HAP-1 (cell line): ENCODE measurements at places on chromosomes 5 and 9.

- no peak for DNase-seq
Observed at GRCh38 chr5:127296321-127296720, 5.7 kb downstream of the MEGF10 start.

DNA sequence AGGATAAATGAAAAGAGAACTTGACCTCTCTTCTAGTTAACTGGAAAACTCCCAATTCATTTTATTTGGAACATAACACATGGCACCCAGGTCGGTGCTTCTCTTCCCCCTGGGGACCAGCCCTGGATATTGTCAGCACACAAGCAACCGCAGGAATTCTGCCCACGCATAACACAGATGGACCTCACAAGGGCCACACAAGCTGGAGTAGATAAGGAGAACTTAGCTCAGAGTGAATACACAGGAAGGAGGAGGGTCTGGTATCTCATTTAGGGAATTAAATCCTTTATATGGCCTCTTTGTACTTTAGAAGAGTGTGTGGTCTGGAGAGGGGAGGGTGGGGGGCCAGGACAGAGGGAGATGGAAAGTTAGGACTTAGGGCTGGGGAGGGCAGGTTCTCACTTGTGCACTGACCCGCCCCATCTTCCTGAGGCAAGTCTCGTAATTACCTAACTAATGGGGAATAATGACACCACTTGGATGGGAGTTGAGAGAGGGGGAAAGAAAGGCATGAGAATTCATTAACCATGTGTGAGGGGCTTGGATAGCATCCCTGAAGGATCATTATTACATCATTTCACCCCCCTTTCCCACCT, 341.2 kb upstream of the WWC1 start:
- no peak for DNase-seq

- DNase-seq = no peak
Observed at GRCh38 chr5:59040804-59041201, 457.9 kb downstream of the RAB3C start.

DNA sequence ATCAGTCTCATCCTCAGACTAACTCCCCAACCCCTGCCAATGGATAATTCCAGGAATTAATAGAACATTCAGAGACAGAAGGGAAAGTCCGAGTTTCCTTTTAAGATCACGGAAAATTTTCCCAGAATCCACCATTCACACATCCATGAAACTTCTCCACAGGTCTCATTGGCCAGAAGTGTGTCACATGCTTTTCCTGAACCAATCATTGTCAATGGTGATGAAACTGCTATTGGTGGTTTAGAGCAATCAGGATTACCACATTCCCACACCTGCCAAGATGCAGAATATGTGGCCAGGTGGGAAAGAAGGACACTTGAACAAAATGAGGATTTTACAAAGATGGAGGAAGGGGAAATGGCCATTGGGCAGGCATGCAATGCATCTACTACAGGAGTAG, 29.3 kb upstream of the SNX2 start:
- DNase-seq = no peak

DNA sequence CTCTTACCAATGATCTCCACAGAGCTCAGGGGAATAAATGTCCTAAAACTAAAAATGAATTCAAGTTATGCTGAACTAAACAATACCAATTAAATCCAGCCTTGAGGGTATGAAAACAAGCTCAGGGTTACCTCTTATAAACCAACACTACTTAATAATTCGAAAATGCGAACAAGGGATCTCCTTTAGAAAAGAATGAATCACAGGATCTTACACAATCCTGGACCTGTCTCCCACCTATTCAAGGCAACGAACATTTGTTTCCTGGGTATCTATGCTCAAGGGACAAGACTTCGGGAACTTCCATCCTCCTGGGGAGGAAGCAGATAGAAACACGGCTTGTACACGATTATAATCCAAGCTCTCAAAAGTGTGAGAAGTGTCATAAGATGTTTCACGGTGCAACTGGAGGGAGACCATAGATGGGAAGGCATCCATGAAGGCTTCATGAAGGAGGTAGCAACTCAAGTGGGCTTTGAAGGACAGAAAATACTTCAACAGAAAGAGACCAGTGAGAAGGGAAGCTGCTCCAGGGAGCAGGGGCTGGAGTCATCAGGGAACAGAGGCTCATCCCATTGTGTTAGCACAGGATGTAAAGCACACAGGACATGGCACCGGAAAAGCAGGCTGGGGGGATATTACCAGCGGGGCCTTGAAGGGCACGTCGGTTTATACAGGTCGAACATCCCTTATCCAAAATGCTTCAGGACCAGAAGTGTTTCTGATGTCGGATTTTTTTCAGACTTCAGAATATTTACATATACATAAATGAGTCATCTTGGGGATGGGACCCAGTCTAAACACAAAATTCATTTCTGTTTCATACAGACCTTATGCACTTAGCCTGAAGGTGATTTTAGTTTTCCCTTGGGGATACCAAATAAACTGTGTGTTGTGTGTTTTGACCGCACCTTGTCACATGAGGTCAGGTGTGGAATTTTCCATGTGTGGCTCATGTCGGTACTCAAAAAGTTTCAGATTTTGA, 87.4 kb downstream of the TLE1 start:
- no peak for DNase-seq

- DNase-seq = peak; percentile 33
Observed at GRCh38 chr9:137127301-137128157, 11.4 kb upstream of the GRIN1 start.

GRCh38 chr9:109887079-109887478, 107.1 kb downstream of the PALM2AKAP2 start:
- DNase-seq = no peak

GRCh38 chr5:157328277-157328912, 62.5 kb downstream of the CYFIP2 start:
- DNase-seq = peak; percentile 72

DNA sequence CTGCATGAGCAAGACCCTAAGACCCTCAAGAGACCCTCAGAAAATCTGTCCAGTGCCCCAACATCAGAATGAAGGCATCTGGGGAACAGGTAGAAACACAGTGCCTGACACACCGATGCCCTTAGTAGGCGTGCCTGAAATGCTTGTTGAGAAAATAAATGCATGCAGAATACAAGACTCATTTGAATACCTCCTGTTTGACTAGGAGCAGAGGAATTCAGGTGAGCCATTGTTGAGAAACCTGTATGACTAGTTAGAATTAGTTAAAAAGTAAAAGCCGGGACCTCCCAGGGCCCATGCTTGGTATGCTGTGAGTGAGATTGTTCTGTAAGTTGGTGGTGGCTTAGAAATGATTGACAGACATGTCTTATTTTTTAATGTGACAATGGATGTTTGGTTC, 55.0 kb downstream of the WWC1 start:
- no peak for DNase-seq

DNA sequence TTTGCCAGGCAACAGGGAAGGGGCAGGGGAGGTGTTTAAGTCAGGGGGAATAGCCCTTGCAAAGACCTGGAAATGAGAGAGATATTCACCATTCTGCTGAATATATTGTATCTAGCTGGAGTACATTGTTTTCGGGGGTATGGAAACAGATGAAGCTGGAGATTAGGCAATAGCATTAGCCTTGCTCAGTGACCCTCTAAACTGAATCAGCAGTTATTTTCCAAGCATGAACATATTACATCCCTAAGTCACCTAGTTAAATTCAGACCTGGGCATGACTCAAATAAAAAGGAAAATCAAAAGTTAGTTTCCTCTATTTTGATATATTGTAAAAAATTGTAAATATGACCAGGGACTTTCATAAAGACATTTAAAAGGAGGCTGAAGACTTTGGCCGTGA, 544.6 kb upstream of the TRPC7 start:
- DNase-seq = no peak

DNA sequence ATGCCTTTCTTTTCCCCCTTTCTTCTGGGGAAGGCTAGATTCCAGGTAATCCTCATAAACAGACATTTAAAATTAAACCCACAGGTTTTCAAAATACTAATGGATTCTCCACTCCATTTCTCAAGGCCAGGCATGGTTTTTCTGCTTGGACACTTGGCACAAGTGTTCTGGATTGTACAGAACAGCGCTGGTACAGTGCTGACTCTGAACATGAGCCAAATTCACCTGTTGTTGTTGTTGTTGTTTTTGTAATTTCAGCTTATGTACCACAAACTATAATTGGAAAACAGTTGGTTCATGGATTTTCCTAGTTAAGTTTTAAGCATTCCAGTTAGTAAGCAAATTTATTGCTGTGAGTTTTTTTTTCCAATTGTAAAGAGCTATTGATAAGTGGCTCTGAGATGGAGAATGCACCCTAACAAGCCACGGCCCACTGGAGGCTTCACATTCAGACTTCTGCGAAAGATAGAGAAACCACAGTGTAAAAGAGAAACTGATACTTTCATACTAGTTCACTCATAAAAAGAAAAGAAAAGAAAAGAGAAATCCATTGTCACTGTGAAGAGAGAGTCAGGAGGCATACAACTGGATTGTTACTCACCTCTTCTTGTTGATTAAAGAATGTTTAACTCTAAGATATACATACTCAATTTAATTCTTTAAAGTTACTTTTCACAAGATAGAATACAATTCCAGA, 16.2 kb upstream of the ITGA1 start:
- DNase-seq = no peak

DNA sequence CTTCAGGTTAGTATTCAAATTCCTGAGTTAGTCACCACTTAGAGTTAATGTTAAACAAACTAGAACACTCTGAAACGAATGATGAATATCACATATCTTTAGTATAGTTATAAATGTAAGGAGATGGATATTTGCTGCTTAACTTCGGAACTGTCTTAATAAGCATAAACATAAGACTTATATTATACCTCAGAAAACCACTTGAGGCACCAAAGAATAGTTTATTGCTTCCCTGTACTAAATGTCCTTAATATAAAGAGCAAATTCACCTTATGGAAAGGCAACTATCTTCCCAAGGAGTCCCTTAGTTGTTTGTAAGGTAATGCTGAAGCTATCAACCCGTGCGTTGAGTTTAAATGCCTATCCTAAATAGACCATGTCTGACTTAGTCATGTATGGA, 300.0 kb upstream of the ADAMTSL1 start:
- no peak for DNase-seq

DNA sequence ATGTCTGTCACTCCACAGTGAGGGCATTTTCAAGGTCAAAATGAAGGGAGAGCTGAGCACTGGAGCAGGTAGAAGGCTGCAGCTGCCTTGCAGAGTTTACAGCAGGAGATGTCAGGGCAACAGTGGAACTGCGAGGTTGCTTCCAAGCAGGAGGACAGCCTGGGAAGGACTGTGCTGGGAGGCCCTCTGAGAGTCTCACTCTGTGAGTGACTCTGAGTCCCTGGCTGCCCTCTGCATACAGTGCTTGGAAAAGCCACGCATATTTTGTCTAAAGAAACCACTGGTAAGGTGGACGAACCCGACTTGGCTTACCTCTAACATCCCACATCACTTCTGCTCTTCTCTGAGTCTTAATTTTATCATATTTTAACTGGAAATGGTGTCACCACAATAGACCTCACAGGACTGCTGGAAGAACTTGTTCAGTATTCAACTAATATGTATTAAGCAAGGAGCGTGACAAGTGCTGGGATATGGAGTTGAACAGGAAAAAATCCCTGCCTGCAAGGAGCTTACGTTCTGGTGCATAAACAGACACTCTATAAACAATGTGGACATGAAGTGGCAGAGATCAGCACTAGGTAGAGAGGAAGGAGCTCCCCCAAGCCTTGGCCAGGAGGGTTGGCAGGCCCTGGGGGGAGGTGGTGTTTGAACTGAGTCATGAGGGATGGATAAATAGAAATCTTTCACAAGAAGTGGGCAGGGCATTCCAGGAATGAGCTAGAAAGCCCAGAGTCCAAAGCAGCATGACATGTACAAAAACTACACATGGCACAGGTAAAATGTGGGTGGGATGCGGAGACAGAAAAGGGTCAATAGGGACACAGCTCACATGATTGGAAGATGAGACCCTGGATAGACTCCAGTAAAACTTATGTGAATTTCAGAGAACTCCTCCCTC, 64.0 kb upstream of the FOXE1 start:
- no peak for DNase-seq

- no peak for DNase-seq
Observed at GRCh38 chr9:98521141-98521540, 187.6 kb downstream of the GABBR2 start.

DNA sequence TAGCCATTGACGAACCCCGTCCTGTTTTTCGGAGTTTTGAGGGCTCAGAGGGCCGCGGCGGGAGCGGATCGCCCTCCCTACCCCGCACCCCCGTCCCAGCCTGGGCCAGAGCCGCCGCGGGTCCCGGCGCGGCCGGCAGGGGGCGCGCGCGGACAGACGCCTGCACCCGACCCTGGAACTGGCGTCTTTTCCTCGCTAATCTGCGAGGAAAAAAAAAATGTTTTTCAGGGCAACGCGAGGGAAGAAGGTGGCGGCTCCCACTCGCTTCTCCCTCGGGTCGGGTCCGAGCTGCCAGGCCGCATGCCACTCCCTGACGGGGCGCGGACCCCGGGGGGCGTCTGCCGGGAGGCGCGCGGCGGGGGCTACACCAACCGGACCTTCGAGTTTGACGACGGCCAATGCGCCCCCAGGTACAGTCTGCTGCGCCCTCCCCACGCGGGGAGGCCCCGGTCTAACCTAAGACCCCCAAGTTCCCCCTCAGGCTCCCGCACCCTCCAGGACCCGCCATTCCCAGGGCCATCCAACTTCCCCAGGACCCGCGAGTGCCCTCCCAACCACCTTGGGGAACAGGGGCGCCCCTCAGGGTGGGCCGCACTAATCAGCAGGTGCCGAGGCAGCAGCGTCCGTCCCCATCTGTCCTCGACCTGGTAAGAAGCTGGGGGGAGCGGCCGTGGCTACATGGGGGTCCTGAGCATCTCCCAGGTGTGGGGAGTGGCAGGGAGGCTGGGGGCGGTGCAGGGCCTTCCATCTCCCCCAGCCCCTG, at the start of gene KCNT1:
Gene KCNT1, plus strand, starts transcription at position 227 of the 763 bp plus-strand sequence. Its CDS starts 74 bp downstream, at position 301.
- peak; percentile 76 for DNase-seq

DNA sequence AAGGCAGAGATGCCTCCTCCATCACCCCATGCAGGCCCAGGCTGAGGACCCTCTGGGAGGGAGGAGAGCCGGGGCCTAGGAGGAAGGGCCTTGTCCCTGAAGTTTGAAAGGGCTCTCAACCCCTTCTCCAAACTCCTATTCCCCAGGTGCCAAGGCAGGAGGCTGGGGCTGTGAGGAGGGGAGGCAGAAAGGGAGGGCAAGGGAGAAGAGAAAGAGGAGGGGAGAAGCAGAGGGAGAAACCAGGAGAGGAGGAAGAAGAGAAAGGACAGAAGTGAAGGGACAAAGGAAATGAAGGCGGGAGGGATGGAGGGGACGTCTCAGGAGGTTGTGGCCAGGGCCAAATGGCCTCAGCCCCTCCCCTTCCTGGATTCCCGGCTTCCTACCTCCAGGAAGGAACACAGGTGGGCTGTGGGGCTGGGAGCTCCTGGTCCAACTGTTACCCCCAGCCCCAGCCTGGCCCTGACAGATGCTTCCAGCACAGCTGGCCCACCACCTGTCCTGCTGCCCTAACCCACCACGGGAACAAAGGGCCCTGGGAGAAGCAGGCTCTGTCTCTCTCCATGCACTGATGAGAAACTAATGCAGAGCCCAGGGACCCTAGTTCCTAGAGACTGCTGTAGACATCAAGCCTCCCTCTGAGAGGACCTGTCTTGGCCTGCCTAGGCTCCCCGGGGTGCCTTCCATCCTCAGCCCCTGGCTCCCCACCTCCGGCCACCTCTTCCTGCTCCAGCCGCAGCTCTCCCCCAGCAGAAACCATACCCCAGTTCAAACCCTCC, 3.5 kb downstream of the DBN1 start:
- DNase-seq = no peak

- no peak for DNase-seq
Observed at GRCh38 chr9:111720174-111720573, 58.8 kb downstream of the GNG10 start.

- no peak for DNase-seq
Observed at GRCh38 chr5:14443671-14444093, 137.9 kb upstream of the OTULINL start.

- DNase-seq = no peak
Observed at GRCh38 chr9:75914002-75914401, 23.5 kb downstream of the PCSK5 start.

GRCh38 chr5:19169426-19169825, 818.6 kb downstream of the CDH18 start:
- no peak for DNase-seq
